Stimulated activated CD4-positive, alpha-beta T cell treated with anti-CD3 and anti-CD28 coated beads, Interleukin-2, amount 100 ng/mL, for 24 hours (primary cell): ENCODE measurements at places on chromosomes 5 and 9.

- DNase-seq: no peak
These were observed 186.3 kb upstream of the ADCY2 start for GRCh38 chr5:7209658-7210057.

DNA sequence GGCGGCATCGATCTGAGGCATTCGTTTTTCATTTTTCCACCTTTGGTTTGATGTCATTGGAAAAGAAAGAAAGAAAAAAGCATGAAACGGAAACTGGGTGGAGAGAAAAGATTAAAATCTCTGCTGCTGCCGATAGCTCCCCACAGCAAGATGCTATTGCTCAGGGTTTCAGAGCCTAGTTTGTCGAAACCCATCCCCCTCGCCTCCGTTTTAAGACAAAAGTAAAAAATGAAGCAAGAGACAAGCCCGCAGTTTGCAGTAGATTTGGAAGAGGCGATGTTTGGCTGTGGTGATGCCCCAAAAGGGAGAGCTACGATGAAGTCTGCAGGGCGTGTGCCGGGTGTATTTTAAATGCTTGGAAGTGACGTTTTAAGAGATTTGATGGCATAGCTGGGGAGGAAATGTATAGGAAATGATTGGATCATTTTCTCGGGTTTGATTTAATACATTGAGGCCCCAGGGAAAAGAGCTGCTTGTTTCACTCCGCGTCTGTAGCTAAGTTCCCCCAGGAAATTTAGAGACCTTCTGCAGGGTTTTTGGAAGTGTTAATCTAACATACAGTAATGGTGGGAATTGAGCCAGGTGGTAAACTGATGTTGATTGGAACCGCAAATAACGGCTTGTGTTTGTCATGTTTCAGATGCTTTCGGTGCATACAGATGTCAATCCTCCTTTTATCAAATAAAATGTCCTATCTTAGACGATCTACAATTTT, 909 bp downstream of the NDFIP1 start:
- DNase-seq: no peak

- DNase-seq: no peak
These were observed 28.5 kb upstream of the CDK5RAP2 start for GRCh38 chr9:120608421-120608820.

- no peak for DNase-seq
These were observed 124.8 kb upstream of the RAD23B start for GRCh38 chr9:107158321-107158720.

- no peak for DNase-seq
These were observed 65.1 kb upstream of the ZNF366 start for GRCh38 chr5:72572236-72572765.

DNA sequence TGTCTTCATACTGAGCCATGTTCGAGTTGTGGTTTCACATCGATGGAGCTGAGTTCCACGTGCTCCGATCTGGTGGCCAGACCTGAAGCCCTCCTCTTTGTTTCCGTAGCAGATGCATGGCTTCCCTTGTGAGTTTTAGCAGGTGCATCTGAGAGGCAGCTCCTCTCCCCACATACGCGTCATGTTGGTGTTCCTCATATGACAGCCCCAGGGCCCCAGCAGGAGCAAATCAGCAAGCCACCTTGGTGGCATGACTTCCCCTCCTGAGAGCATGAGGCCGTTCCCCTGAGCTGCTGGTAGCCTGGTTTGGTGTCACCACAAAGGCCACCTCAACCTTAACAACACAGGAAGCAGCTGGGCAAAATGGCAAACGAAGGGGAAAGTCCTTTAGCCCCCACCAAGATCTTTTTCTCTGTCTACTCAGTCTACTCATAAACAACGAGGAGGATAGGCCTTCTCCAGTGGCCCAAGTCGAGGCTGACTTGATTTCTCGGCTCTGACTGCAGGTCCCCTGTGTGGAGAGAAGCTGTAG, 5.9 kb downstream of the CYFIP2 start:
- DNase-seq: peak; percentile 78

GRCh38 chr9:68949271-68950000, 64.5 kb downstream of the PRKACG start:
- DNase-seq: no peak

DNA sequence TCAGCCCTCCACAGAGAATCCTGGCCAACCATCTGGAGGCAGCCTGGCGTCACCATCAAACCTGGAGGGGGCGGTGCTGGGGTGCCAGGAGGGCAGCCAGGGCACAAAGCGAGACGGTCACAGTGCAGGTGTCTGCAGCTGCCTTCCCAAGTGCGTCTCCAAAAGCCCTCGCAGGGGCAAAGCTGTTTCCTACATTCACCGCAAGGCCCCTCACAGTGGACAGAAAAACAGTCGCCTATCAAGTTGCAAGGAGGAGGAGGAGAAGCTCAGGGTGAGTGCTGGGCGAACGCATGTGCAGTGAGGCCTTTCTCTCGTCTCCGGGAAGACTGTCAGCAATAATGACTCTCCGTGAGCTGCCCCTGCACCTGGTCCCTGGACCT, 18.0 kb upstream of the LHX3 start:
- DNase-seq: no peak

DNA sequence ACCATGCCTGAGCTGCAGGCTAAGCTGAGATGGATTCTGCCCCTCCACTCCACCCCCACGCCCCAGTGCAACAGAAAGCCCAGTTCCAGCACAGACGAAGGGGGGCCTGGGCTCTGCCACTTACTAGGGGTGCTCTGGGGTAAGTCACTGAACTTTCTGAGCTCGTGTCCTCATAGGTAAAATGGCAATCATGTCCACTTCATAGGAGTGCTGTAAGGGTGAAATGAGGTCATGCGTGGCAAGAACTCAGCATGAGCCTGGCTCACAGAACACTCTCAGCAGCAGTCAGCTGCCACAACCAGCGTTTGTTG, 8.4 kb upstream of the PSD2 start:
- no peak for DNase-seq

DNA sequence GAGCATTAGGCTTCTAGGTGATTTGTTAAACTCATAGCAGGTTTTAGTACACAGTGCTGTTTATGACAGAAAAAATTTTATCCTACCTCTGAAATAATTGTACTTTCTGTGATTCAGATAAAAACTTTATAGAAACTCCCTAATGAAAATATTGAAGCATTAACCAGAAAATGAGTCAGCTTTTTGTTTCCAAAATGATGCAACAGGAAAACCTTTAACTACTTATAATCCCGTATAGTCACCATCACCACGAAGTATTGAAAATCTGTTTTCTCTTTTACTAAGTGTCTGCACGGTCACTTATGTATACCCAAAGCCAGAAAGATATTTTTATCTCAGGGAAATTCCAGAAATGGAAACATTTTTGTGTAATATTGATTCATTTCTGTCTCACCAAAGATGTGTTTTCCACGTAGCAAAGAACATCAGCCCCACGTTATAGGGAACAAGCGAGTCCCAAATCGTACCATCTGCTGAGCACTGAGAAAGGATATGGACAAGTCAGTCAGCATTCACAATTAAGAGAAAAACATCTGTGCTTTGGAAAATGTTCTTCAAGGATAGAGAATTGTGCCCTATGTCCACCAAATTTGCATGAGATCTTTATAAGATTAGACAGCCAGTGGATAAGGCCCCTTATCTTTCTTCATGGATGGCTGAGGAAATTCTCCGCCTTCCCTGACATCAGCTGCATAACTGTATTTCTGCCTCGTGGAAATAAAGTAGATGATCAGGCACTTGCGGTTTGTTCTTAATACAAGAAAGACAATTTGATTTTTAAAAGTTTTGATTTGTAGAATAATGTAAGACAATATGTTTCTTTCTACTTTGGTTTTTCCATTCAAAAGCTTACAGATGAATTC, 41.9 kb downstream of the TNFAIP8 start:
- no peak for DNase-seq

DNA sequence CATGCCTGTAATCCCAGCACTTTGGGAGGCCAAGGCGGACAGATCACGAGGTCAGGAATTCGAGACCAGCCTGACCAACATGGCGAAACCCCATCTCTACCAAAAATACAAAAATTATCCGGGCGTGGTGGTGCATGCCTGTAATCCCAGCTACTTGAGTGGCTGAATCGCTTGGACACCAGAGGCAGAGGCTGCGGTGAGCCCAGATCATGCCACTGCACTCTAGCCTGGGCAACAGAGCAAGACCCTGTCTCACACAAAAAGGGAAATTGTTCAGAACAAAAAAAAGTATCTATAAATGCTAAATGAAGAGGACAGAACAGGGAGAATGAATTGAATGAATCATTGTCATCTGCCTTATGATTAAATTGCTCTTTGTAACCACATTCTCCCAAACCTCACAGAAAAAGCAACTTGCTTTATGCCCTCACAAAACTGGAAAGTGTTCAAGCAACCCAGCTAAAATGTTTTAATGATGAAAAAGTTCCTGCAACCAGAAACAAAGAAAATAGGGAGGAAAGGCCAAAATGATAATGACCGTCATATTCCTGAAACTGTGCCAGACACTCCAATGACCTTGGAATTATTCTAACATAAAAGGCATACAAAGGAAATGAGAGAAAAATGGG, 83.7 kb downstream of the SERINC5 start:
- DNase-seq: no peak

GRCh38 chr9:121750715-121751623, 99.5 kb downstream of the DAB2IP start:
- DNase-seq: no peak

GRCh38 chr5:65125591-65126541, 355.9 kb downstream of the ADAMTS6 start:
- DNase-seq: no peak

DNA sequence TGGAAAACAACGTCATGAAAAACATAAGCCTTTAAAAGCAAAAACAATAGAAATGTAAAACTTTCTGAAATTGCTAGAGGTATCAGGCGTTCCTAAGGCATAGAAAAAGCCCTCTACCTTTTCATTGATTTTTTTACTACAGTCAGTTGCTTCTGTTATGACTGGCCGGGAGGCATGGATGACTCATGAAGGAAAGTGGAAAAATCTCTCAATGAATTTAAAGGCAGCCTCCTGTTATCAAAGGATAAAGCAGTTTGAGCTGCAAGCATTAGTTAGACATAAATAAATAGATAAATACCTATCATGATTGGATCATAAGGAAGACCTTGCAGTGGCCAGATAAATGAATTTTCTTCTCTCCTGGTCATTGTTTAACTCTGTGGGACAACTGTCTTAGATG, 281.6 kb downstream of the MAST4 start:
- DNase-seq: no peak

- DNase-seq: no peak
These were observed 49.4 kb upstream of the COL5A1 start for GRCh38 chr9:134592018-134592818.

DNA sequence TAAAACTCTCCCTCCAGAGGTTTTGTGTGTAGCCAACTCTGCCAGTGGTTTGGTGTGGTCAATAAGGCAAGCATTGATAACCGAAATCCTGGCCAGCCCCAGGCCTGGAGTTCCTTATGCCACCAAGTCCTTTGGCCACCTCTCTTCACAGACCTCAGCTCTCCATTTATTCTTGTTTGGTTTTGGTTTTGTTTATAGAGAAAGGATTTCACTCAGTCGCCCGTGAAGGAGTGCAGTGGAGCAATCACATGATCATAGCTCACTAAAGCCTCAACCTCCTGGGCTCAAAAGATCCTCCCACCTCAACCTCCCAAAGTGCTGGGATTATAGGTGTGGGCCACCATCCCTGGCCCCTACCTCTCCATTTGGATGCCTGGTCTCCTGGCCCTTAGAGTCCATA, 55.4 kb upstream of the PPARGC1B start:
- no peak for DNase-seq

DNA sequence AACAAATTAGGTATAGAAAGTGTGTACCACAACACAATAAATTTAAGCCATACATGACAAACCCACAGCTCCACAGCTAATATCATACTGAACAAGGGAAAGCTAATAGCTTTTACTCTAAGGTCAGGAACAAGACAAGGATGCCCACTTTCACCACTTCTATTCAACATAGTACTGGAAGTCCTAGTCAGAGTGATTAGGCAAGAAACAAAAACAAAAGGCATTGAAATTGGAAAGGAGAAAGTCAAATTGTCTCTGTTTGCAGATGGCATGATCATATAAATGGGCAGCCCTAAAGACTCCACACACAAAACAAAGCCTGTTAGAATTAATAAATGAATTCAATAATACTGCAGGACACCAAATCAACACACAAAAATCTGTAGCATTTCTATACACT, 548.8 kb downstream of the CTNND2 start:
- DNase-seq: no peak

- no peak for DNase-seq
These were observed 289.7 kb downstream of the MRPS30 start for GRCh38 chr5:45098483-45098882.

DNA sequence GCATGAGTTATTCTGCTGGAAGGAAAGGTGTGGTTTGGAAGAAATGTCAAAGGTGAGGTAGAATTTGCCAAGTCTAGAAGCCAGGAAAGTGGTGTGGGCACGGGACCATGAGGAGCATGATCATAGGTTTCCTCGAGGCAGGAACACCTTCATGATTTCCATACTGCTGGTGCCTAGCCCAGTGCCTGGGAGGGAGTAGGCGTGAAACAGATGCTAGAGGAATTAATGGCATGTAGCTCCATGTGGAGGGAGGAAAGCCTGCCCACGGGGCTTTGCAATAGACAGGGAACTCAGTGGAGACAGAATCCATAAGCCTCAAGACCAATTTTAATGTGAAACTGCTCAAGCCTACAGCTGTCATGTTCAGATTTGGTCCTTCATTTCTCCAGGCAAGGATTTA, 35.1 kb downstream of the TTLL11 start:
- DNase-seq: no peak

DNA sequence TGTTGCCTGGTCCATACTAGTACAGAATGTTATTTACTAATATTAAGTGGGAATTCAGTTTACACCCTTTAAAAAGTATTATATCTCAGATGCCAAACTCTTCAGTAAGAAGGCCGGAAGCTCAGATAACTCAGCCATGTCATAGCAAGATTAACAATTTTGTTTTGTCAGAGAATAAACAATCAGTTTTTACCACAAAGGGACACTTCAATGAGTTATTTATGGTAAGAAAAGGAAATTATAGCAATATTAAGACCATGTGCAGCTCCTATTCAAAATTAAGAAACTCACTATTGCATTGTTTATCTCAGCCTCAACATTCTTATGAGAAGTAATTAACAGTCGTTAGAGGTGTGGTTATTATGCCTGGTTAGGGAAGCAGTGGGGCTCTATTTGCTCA, 13.1 kb upstream of the ARL15 start:
- no peak for DNase-seq
